ENCODE measurements at places on chromosomes 7 and 10.

GRCh38 chr7:115474137-115474536 lies 552.2 kb downstream of the MDFIC start:
- DNase-seq, result no peak

GRCh38 chr10:2611603-2612002 lies 455.7 kb upstream of the PFKP start:
- no peak for DNase-seq

DNA sequence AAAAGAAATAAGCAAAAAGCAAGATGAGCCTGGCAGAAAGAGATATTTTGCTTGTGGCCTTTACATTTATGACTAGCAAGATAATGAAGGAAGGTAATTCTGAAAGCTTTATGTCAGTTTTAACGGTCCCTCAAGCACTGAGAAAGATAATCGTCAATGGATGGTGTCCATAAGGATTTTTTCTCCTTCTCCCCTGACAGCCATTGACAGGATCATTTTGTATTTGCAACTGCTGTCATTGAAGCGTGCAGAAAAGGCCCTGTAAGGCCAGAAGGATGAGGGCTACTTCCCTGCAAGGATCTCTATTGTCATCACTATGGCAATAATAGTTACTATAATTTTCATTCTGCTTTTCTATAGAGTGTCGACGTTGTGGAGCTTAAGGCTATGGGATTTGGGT lies 994 bp upstream of the LRGUK start:
- DNase-seq, result no peak

GRCh38 chr7:67917437-67917755 lies 920.8 kb downstream of the TYW1 start:
- no peak for DNase-seq

DNA sequence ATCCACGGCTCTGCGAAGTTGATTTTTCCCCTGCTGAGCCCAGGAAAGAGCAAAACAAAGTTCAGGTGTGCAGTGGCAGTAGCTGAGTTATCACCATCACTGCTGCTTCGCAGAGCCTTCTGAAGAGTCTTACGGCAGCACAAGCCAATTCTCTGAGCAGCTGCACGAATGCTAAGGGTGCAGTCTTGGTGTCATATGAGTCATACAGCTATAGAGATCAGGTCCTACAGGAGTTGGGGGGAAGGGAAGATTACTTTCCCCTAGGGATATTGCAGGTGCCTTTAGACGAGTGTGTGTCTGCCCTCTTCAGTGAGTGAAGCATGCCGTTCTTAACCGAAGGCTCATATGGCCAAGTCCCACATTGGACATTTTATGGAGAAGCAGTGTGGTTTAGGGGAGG lies 227.8 kb downstream of the CELF2 start:
- no peak for DNase-seq

DNA sequence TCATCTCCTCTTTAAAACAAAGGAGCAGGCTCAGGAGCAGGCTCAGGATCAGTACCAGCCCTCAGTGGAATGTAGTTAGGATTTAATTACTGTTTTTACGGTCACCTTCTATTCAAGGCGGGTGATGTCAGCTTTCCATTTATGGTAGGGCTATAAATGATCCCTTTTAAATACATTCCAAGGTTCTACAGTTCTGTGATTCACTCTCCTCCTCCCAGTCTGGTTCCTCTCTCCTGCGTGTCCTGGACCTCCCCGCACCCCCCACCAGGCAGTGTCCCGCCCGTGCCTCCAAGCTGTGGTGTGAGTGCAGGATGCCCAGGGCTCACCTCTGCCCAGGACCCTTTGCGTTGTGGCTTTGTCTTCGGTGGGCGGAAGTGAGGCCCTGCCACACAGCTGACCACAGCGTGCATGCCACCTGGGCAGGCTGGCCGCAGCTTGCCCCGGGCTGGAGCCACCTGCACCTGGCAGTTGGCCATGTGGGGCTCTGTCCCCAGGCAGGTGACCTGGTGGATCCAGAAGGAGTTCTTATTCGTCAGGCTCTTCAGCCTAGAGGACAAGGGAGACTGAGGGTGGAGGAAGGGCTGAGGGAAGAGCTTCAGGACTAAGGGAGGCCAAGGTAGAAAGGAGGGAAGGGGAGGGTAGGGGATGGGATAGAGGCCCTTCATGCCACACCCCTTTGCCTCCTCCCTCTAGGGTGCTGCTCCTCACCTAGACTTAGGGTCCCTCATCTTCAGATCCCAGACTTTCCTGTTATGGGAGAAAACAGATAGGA lies 9.1 kb downstream of the LOXL4 start:
- no peak for DNase-seq

DNA sequence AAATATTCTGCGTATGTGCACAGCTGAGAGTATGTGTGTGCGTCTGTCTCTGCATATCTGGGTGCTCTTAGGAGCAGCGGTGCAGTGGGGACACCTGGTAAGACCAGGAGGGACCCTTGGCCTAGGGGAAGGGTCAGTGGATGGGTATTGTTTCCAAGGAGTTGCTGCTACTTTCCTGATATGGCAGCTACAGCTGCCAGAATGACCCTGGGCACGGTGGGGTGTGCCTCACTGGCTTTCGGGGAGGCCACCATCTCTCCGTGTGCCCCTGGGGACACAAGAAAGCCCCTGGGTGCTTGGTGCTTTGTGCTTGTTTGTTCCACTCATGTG lies 8.6 kb downstream of the PFKFB3 start:
- no peak for DNase-seq

DNA sequence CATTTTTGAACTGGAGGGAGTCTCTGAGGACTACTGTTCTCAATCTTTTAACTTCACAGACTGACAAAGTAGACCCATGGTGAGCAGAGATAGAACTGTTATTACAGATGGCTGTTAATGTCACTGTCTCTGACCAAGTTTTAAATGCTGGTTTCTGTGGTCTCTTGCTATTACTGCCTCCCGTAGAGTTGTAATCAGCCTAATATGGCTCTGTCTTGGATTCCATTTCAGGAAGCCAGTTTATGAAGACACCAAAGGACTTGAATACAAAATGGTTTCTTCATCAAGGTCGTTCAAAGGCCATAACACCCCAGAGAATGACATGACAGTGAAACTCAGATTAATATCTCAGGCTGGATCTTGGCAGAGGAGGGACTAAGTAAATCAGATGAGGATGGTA lies 3.9 kb downstream of the SFRP4 start:
- peak; percentile 42 for DNase-seq

DNA sequence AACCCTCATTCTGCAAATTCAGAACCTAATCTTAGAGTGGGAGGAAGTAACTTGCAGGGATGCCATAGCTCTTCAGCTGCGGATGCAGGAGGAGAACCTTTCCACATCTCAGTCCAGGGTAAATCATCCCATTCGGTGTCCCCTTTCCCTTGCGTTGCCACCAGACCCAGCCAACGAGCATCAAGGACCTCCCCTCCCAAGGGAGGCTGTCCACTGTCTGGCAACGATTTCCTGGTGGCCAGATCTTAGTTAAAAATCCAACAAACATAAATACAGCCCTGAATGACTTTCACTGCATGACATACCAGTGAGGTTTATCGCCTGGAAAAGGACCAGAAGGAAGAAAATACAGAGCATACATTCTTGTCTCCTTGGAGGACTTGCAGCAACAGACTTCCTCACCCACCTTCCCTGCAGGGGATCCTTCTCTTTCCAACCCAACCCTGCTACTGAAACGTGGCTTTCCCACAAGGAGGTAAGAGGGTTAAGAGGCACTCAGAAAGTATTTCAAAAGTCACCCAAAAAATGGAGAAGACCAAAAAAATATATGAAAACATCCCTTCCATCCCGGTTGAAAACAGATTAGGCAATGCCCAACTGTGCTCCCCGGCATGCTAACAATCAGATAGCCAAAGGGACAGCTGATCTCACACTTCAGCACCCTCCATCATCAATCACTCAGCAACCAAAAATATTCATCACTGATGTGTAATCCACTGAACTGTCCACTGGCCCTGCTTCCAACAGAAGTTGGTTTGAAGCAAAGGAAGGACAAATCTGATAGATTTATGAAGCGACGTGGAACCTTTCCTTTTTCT lies 206.6 kb downstream of the TNS3 start:
- DNase-seq, result no peak

- DNase-seq, result no peak
These were observed 99.1 kb downstream of the ARMH3 start for GRCh38 chr10:101956898-101957297.

- DNase-seq, result no peak
These were observed 29.0 kb downstream of the MGAM2 start for GRCh38 chr7:142140401-142140959.

- DNase-seq, result no peak
These were observed 366.4 kb downstream of the GALNT17 start for GRCh38 chr7:71498381-71498780.

DNA sequence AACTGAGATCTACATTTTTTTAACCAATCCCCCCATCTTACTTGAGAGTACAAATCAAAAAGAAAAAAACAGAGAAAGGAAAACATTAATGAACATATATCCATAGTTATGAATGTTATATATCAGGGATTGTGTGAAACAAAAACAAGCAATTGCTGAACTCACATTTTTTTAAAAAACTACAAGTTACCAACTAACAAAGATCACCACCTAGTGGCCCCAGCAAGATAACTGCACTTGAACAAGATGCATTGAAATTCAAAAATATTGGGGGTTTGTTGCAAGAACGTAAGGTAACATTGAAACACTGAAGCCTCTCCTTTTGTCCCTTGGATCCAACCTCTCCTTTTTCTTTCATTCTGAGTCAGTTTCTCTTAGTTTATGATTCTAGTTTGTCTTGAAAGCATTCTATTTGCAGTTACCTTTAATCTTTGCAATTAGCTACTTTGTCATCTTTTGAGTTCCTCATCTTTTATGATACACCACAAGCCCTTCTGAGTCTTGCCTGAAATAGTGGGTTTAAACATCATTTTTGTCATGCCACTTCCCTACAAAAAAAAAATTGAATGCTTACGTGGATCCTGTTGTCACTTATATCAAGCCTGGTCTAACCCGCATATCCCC lies 87.3 kb upstream of the TES start:
- peak; percentile 47 for DNase-seq

DNA sequence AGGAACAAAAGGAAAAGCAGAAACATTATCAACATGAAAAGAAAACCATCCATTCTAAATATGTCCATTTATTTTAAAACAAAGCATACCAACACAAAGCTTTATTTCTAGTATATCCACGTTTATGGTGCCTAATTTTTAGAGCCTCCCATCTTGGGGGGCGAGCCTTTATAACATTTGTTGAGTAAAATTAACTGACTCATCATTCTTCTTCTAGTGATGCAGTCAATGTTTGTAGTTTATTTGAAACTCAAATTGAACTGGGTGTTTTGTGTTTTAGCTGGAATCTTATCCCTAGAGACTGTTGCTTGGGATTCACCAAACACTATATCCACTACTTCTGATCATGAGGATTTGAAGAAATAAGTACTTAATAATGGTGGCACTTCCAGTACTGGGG lies 366.4 kb upstream of the NPVF start:
- no peak for DNase-seq

GRCh38 chr10:15742836-15743235 lies 23.1 kb upstream of the ITGA8 start:
- DNase-seq, result peak; percentile 52

DNA sequence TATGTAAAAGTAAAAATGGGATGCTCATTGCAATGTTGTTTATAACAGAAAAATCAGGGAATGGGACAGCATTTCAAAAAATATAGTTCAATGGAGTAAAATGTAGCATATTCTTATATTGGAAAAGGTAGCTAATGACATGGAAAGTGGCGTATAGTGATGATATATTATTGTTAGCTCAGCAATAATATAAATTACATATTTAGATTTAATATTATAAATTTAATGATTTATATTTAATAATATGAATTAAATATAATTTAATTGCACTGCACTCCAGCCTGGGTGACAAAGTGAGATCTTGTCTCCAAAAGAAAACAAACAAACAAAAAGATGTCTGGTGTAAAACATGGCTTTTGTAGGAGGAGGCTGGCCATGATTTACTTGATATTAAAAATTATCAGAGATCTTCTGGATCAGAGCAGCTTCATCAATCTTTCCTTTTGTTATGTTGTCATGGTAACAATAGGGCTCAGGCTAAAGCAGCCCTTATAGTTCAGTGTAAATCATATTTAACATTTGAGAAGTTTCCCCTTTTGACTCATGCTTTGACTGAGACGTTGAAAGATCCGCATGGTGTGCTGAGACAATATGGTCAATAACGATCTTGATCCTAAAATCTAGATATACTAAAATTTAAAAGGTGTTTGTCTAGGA lies 23.2 kb downstream of the OR6B1 start:
- no peak for DNase-seq

DNA sequence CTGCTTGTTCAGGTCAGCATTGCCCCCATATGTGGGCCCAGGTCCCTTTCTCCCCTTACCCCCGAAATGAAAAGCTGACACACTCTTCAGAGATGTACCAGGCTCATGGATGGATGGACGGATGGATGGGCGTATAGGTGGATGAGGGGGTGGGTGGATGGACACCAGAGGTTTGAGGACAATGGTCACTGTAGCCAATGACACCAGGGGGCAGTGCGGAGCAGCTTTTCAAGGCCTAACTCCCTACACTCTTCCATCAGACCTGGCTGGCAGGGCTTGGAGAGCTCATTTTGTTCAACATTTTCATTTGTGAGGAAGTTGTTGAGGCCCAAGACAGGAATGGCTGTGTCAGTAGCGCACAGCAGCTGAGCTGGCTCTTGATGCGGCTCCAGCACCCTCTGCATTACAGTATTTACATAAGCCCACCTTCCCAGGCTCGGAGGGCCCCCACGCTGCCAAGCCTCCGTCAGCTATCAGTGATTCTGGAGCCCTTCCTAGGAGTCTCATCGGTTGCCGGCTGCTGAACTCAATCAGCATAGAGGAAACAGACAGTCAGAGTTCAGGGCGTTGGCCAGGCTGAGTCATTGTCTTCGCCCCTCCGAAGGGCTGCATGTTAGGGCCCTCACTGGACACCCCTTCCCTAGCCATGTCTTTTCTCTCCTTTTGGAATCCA lies 11.6 kb upstream of the FFAR4 start:
- DNase-seq, result peak; percentile 66

DNA sequence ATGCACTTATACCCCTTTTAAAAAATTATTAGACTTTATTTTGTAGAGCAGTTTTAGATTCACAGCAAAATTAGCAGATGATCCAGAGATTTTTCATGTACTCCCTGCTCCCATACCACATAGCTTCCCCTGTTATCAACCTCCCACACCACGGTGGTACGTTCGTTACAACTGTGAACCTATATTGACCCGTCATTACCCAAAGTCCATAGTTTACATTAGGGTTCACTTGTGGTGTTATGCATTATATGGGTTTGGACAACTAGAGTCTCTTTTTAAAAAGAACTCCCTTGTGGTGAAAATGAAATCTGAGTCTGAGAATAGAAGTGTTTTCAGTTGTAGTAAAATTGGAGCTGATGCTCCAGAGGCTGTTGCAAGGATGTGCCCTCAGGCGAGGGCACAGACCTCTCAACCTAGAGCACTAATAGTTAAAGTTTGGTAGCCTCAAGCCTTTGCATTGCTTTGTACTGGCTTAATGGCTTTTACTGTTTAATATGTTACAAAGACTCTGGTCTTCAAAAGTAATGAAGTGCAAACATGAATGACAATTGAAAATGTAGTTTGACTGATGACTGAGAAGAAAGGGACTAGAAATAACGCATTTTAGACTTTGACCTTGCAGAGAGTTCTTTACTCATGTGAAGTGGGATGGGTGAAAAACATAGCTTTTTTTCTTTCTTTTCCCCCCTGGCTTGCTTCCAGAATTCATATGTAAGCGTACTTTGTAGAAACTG lies 30.6 kb upstream of the CSTF2T start:
- no peak for DNase-seq

- DNase-seq, result no peak
These were observed 15.2 kb upstream of the DNAAF5 start for GRCh38 chr7:711093-711921.

- no peak for DNase-seq
These were observed 247.9 kb upstream of the PCDH15 start for GRCh38 chr10:55048830-55049498.

GRCh38 chr10:86363184-86363832 lies 3.3 kb downstream of the GRID1 start:
- no peak for DNase-seq

Measured in Daoy (cell line).